ENCODE measurements at places on chromosomes 2 and 18. TPM values are rescaled to one million over a fixed set of nuclear protein-coding genes. Genes with fewer than 3 reads are reported as not detected.
A peak's percentile ranks its signal among the peaks of the same experiment; 100 is the strongest.

DNA sequence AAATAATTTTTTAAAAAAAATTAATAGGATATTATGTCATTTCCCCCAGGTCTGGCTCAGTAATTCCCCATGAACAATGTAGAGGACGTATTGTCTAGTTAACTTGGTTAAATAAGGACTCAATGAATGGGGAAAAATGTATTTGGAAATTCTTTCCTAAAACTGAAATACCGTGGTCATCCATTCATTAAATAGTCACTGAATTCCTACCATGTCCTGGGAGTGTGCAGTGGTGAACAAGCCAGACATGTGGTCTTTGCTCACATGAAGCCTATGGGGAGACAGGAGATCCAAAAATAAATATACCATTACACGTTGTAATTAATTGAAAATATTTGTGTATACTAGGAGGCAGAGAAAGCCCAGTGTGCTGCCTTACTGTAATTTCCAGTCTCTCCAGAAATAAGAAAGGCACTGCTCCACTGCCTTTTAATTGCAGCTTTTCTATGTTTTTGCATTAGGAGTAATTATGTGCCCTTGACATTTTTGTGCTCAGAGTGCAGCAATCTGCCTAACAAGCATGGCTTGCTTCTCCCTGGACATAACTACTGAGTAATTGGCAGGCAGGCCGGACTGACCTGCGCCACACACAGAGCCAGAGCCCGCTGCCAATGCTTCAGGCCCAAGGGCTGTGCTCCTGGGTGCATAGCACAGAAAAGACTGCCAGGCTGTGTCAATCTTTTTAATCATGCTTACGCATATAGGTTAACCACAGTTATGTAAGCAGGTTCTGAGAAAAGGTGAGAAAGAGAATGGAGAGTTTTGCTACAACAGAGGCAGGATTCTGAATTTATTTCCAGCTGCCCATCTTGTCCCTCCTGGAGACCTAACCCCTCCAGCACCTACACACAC lies 22.2 kb upstream of the TTC39C start:
- H3K4me1 ChIP-seq, result peaks cover 32% of the 10 kb centered on the region
- no peaks in the 10 kb centered on the region for H3K36me3 ChIP-seq
- H3K27ac ChIP-seq, result peak overlapping the region; percentile 40
- H3K4me3 ChIP-seq, result no peak overlapping the region
- DNase-seq, result peak; percentile 90

GRCh38 chr18:48155856-48156255 lies 225.4 kb upstream of the SMAD2 start:
- H3K27ac ChIP-seq, result no peak overlapping the region
- H3K4me3 ChIP-seq, result no peak overlapping the region
- H3K27me3 ChIP-seq, result no peaks in the 10 kb centered on the region
- no peaks in the 10 kb centered on the region for H3K36me3 ChIP-seq

Gene LIMS3
- total RNA-seq, result 9.6 TPM

Gene ZC3H8
- total RNA-seq, result 38.5 TPM

DNA sequence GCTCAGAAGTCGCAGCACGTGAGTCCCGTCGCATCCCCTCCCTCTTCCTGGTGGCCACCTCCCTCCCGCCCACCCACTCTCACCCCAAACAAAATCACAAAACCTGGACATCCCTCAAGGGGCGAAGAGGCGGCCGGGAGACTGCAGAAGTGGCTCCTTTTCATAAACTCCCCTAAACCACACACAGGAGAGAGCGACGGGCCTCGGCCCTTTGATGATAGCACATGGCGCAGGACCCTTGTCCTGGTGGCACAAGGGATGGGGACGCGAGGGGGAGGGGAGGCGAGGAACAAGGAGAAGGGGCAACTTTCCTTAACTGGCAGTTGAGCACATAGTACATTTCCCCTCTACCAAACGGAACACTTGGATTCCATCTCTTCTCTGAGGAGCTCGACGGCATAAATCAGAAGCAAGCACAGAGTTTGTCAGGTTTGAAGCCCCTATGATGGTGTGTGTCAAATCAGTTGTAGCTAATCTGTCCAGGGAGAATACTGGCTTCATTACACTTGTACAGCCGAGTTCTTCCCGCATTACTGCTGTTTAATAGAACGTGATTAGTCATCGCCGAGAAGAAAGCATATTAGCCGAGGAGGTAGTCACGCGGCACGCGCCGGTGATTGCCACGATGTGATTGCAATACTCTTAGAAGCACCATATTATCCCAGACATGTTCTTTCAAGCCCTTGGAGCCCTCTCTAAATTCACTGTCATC lies 43.8 kb downstream of the GBX2 start:
- H3K36me3 ChIP-seq, result peaks cover 11% of the 10 kb centered on the region
- no peaks in the 10 kb centered on the region for H3K4me1 ChIP-seq
- H3K4me3 ChIP-seq, result no peak overlapping the region
- H3K27me3 ChIP-seq, result no peaks in the 10 kb centered on the region
- no peak for DNase-seq

DNA sequence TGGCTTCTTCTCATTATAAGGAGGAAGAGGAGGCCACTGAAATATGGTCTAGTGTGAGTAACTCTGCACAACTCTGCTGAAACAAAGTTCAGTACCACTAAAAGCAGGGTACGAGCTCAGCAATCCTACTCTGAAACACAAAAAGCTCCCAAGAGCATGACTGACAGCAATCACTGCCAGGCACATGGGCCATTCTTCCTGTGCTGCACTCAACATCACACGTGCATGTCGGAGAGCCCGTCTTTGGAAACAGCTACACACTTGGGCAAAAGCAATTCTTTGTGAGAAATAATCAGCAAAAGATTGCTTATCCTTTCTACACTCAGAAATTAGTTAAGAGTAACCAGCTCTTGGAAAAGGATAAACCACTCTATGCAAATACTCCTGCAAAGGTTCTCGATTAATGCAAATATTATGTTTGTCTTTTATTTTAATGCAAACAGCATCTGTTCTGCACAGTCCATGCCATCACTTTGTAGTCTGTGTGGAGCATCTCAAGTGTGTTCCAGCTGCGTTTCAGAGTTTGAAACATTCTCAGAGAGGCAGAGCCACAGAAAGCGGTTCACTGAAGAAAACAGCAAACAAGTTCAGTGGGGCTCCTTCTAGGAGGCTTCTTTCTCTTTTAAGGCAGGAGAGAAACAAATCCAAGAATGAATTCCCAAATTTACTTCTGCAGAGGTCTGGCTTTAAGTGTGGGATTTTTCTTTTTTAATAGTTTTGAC lies 145.0 kb downstream of the HDAC4 start:
- H3K27ac ChIP-seq, result no peak overlapping the region
- peaks cover 60% of the 10 kb centered on the region for H3K4me1 ChIP-seq
- no peaks in the 10 kb centered on the region for H3K27me3 ChIP-seq

Gene CKAP2L
- 0.13 TPM for total RNA-seq

Gene POTEI
- not detected for total RNA-seq

DNA sequence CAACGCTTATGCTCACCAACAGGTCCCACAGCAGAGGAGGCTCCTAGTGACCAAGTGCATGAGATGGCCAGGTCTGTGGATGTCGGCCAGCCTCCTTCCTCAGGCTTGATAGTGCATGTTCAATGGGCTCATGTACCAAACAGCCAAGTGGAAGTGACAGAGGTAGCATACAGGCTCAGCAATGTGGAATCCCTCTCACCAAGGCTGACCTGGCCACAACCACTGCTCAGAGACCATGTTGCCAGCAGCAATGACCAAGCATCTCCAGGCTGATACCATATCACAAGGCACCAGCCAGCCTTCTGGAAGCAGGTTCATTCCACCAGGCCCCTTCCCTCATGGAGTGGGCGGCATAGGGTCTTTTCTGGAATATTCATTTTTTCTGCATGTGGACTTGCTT lies 61.5 kb downstream of the REEP1 start:
- H3K4me3 ChIP-seq, result no peak overlapping the region
- no peaks in the 10 kb centered on the region for H3K36me3 ChIP-seq
- no peaks in the 10 kb centered on the region for H3K27me3 ChIP-seq
- no peaks in the 10 kb centered on the region for H3K4me1 ChIP-seq
- DNase-seq, result no peak
- H3K27ac ChIP-seq, result no peak overlapping the region

GRCh38 chr2:175741164-175741563 lies 260.9 kb downstream of the LNPK start:
- H3K36me3 ChIP-seq, result no peaks in the 10 kb centered on the region
- H3K4me3 ChIP-seq, result no peak overlapping the region
- DNase-seq, result no peak
- no peaks in the 10 kb centered on the region for H3K27me3 ChIP-seq
- no peak overlapping the region for H3K27ac ChIP-seq

DNA sequence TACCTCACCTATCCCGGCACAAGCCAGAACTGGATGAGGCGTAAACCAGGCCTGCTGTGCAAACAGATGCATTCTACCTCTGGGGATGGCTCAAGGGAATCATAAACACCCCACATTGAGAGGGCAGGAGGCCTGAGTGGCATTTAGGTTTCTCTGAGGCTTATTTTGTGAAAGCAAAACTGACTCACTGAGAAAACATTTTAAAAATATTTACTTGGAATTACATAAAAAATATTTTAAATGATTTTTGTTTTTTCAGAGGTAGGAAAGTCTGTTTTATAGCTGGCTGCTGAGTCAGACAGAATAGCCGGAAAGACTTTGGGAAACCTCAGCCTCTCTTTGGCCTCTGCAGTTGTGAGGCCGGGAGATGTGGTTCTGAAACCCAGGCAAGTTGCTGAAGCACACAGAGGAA lies 244.1 kb downstream of the NCKAP5 start:
- no peak overlapping the region for H3K4me3 ChIP-seq
- no peaks in the 10 kb centered on the region for H3K36me3 ChIP-seq
- DNase-seq, result no peak
- H3K27me3 ChIP-seq, result no peaks in the 10 kb centered on the region
- no peak overlapping the region for H3K27ac ChIP-seq
- H3K4me1 ChIP-seq, result no peaks in the 10 kb centered on the region

- H3K4me1 ChIP-seq, result no peaks in the 10 kb centered on the region
- H3K27ac ChIP-seq, result no peak overlapping the region
- DNase-seq, result no peak
- H3K36me3 ChIP-seq, result no peaks in the 10 kb centered on the region
These were observed 879.6 kb downstream of the SUCLG1 start for GRCh38 chr2:83579507-83579906.

DNA sequence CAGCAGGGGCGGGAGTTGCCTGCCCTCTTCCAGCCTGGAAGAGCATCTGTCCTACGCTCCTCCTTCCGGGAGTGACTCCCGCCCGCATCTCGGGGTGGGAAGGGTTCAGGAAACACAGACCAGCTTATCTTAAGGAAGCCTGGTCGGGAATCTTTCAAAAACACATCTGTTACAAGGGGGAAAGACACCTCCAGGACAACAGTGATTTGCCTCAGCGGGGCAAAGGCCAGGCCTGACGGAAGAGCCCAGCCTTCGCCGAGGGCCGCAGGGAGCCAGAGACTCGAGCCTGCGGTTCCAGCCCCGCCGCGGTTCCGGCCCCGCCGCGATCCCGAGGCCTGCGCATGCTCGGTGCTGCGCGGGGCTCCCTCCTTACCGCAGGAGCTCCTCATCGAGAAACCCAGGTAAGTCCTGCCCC lies 38.1 kb upstream of the TGIF1 start:
- H3K27me3 ChIP-seq, result no peaks in the 10 kb centered on the region
- no peaks in the 10 kb centered on the region for H3K36me3 ChIP-seq
- peak; percentile 15 for DNase-seq
- H3K27ac ChIP-seq, result no peak overlapping the region
- H3K4me1 ChIP-seq, result no peaks in the 10 kb centered on the region

DNA sequence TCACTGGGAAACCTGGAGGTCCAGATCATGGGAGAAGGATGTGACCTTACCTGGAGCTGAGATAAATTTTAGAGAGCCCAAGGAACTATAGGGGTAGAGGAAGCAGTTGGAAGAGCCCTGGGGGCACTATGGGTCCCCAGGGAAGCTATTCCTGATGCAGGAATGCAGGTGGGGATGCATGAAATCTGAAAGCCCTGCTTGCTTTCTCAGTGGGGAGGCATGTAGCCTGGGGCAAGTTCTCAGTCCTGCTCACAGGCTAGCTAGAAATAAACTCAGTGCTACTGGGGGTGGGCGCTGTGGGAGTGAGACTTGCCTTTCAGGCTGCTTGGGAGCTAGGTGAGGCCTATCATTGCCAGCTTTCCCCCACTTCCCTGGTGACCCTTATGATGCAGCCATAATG lies 499.7 kb downstream of the PTH2R start:
- no peak overlapping the region for H3K27ac ChIP-seq
- DNase-seq, result no peak
- no peak overlapping the region for H3K4me3 ChIP-seq
- H3K36me3 ChIP-seq, result no peaks in the 10 kb centered on the region
- no peaks in the 10 kb centered on the region for H3K27me3 ChIP-seq
- H3K4me1 ChIP-seq, result no peaks in the 10 kb centered on the region

DNA sequence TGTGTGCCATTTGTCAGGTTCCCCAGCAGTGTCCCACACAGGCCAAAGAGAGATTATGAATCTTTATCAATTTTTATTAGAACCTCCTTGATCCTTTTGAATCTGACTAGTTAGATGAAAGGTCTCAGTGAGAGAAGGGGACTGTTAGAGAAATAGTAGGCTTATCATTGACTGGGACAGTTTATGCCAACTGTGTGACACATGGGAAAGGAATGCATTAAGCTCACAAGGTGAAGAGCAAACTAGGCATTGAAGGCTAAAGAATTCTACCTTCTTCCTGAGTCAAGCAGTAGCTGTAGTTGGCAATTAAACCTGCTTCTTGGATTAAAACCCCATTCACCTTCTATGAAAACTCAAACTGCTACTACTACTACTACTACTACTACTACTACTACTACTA lies 389.6 kb upstream of the CDH19 start:
- DNase-seq, result no peak
- no peaks in the 10 kb centered on the region for H3K4me1 ChIP-seq
- no peaks in the 10 kb centered on the region for H3K27me3 ChIP-seq
- no peak overlapping the region for H3K27ac ChIP-seq
- no peak overlapping the region for H3K4me3 ChIP-seq

GRCh38 chr18:54020966-54021365 lies 203.5 kb downstream of the MBD2 start:
- H3K27ac ChIP-seq, result no peak overlapping the region
- H3K4me3 ChIP-seq, result no peak overlapping the region
- no peaks in the 10 kb centered on the region for H3K36me3 ChIP-seq
- no peaks in the 10 kb centered on the region for H3K4me1 ChIP-seq

- no peaks in the 10 kb centered on the region for H3K36me3 ChIP-seq
- no peak for DNase-seq
- H3K27ac ChIP-seq, result no peak overlapping the region
- H3K4me3 ChIP-seq, result no peak overlapping the region
- H3K27me3 ChIP-seq, result no peaks in the 10 kb centered on the region
- H3K4me1 ChIP-seq, result no peaks in the 10 kb centered on the region
These were observed 3.1 kb upstream of the ABCB11 start for GRCh38 chr2:169034256-169034655.

Measured in thyroid gland (tissue), 4 donors.